ENCODE measurements at places on chromosomes 11 and 22.
A peak's percentile ranks its signal among the peaks of the same experiment; 100 is the strongest.

DNA sequence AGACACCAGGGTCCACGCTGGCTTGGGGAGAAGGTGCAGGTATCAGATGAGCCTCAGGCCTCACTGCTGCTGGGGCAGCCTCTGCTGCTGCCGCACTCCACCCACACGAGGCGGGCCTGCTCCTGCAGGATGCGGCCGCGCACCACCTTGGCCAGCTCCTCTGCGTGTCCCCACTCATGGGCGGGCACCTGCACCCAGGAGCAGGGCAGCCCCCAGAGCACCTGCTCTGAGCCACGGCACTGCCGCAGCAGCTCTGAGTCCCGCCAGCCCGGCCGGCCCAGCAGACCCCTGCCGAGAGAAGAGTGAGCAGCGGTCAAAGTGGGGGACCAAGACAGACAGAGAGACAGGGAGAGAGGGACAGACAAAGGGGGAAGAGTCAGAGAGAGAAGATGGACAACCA lies 4.9 kb upstream of the MFNG start:
- peak; percentile 27 for DNase-seq

GRCh38 chr22:30132290-30132996 lies 52.2 kb downstream of the HORMAD2 start:
- DNase-seq = no peak

DNA sequence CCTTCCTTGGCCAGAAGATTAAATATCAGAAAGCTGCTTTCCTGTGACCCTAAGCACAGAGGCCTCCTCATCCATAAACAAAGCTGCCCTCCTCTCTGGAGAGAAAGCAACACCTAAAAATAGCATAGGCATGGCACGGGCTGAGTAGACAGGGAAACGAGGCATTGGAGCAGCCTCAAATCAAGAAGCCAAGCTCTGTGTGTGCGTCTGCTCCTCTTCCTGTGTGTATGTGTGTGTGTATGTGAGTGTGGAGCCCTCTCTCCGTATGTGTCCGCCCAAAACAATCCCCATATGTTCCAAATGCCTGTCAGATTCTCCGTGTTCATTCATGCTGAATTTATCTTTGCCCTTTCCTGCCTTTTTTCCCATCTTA lies 24.0 kb downstream of the KCNJ5 start:
- peak; percentile 8 for DNase-seq

DNA sequence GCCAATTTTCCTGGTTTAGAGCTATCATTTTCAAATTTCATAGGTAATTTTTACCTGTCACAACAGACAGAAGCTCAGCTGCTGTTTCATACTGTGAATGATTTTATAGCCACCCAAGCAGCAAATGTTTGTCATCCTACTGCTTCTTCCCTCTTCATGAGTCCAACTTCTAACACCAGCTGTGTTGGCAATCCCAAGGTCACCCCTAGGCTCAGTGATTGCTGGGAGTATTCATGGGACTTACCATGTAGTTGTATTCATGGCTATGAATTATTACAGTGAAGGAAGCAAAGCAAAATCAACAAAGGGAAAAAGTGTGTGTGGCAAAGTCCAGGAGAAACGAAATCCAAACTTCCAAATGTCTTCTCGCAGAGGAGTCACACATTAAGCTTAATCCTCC lies 28.5 kb downstream of the CUL5 start:
- DNase-seq = no peak

DNA sequence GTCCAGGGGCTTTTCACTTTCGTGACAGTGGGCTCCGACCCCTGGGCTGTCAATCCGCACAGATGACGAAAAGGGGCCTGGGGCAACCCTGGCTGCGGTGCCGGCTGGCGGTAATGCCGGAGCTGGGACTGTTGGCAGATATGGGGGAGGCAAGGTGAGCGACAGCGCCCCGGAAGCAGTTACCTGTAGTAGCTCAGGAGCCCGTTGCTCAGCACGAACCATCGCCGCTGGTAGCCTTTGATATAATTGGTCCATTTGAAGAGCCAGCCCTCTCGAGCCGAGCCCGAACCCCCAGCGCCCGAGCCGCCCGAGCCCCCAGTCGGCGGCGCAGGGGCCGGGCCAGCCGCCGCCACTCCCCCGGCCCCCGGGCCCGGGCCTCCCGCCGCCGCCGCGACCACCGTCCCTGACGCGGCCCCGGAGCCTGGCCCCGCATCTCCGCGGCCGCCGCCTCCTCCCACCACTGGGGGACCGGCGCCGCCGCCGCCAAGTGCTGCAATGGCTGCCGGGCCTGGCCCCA lies 396 bp downstream of the OSBP start:
- DNase-seq = peak; percentile 39

- DNase-seq = no peak
Measured at GRCh38 chr11:46659908-46660307, 40.5 kb downstream of the ARHGAP1 start.

- no peak for DNase-seq
Measured at GRCh38 chr22:46812788-46813187, 50.3 kb downstream of the TBC1D22A start.

DNA sequence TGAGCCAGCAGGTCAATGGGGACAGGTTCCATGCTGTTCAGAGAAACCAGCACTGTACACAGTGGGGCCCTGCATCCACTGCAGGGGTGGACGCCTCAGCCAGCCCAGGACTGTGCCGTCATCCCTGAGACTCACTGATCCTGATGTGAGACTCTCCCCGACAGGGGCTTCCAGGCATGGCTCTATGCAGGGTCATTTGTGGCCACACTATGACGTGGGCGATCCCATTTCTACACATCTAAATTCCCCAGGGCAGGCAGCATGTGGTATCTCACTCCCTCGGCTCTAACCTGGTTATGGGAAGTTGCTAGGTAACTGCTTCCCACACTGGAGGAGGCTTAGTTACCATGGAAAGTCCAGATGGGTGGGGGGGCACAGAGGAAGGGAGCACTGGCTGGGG lies 14.2 kb upstream of the FAM83F start:
- no peak for DNase-seq

- no peak for DNase-seq
Measured at GRCh38 chr11:68040957-68041591, 2.2 kb downstream of the TCIRG1 start.

DNA sequence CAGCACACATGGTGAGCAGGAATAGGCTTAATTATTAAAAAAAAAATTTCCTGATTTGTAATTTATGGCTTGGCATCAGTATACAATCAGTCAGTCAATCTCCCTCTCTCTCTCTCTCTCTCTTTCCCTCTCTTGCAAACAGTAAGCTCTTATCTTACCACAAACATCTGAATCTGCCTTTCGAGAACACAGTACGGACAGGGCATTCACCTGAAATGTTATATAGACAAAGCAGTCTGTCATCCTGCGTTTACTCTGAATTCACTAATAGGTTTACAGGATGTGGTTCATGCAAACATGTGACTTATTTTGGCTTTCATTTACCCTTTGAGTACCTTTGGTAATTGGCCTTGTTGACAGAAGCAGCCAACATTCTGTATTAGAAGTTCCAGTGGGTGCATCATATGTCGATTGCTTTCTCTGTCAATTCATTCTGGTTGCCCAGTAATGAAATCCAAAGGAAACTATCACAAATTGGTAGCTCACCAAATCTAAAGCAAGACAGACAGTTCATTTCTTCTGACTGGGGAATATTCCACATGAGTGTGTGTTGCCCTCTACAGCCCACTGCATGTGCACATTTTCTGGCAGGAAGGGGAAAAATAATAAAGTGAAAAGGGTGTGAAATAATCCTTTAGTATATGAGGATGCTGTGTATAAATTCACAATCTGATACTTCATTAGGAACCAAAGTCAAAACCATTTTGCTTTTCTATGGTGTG lies 1058.2 kb downstream of the LRRC4C start:
- DNase-seq = no peak

GRCh38 chr22:45972889-45973253 lies 4.1 kb downstream of the WNT7B start:
- DNase-seq = no peak

GRCh38 chr11:86672007-86672621 lies at the start of gene ME3:
Gene ME3, minus strand, starts transcription at chr11:86672616.
- peak; percentile 32 for DNase-seq

- no peak for DNase-seq
Measured at GRCh38 chr22:28837640-28838039, 37.3 kb upstream of the XBP1 start.

- DNase-seq = no peak
Measured at GRCh38 chr11:46010100-46010499, 87.6 kb downstream of the LARGE2 start.

GRCh38 chr11:61131186-61131585 lies 28.9 kb downstream of the CD5 start:
- DNase-seq = no peak

- no peak for DNase-seq
Measured at GRCh38 chr22:38951734-38952133, 5.7 kb upstream of the APOBEC3A start.

DNA sequence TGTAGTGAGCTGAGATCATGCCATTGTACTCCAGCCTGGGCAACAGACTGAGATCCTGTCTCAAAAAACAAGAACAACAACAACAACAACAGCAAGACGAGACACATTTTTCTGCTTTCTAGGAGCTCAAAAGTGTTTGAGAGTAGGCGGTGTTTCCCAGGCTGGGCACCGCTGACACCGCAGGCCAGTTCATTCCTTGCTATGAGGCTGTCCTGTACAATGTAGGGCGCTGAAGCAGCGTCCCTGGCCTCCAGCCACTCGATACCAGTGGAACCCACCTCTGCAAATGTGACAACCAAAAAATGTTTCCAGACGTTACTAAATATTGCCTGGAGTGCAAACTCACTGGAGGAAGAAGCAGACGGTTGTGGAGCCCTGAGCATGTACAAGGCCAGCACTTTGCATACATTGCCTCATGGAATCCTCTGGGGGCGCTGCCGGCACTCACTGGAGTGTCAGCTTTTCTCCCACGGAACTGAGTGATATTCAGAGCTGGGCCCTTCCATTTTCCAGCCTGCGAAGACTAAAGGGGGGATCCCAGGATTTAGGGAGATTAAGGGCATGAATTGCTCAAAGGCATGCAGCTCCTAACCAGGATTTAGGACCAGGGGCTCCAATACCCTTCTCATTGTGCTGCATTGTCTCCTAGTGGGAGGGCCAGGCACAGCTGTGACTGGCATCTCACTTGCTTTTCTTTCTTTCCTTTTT lies 5.8 kb upstream of the MIEF1 start:
- peak; percentile 80 for DNase-seq

All from NCI-H524 (cell line).